ENCODE measurements at places on chromosomes 12 and 14. TPM values are rescaled to one million over a fixed set of nuclear protein-coding genes. Genes with fewer than 3 reads are reported as not detected.

The STYK1 gene
- total RNA-seq, result 0.11 TPM

The CCDC38 gene
- 1.5 TPM for total RNA-seq

The PROX2 gene
- total RNA-seq, result 0.76 TPM

The KRT86 gene
- total RNA-seq, result not detected

Data from OCI-LY7 (cell line).